Stimulated activated effector memory CD8-positive, alpha-beta T cell treated with anti-CD3 and anti-CD28 coated beads, Interleukin-12 subunit alpha, Interleukin-12 subunit beta, amount 100 ng/mL, for 72 hours (primary cell): ENCODE measurements at places on chromosomes 3 and 15.

- no peak for DNase-seq
Measured at GRCh38 chr15:87293031-87293430, 963.5 kb downstream of the NTRK3 start.

- DNase-seq, result no peak
Measured at GRCh38 chr3:141291559-141292355, 60.1 kb downstream of the PXYLP1 start.

DNA sequence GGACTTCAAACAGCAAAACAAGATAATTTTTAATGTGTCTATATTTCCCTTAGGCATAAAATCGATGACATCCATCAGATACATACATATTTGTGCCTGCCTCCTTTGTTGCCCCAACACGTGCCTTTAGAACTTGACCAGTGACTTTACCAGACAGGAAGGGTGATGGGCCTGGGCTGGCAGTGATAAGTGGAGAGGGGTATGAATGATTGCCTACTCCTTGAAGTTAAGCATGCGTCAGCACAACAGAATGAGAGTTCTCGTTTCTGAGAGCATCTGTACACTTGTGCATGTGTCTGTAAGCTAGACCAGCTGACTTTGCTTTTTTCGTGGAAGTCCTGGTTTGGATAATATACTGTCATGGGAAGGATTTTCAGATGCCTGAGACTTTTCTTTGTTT is 54.9 kb upstream of the COL6A6 start:
- no peak for DNase-seq

- DNase-seq, result no peak
Measured at GRCh38 chr3:99545941-99546580, 92.3 kb upstream of the COL8A1 start.

GRCh38 chr3:120473389-120473788 is 22.6 kb upstream of the FSTL1 start:
- DNase-seq, result no peak

- peak; percentile 45 for DNase-seq
Measured at GRCh38 chr3:112931736-112932521, 43.0 kb downstream of the CD200R1 start.

DNA sequence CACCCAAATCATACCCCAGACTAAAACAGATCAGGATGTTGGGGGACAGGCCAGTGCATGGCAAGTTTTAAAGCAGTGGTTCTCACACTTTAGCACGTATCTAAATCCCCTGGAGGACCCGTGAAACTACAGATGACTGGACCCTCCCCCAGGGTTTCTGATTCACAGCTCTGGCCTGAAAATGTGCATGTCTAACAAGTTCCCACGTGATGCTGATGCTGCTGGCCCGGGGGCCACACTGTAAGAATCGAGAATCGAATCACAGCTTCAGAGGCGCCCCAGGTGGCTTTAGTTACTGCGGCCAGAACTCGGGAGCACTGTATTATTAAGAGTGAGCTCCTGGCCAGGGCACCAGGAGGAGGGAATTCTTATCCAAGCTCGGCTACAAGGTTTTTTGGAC is 11.6 kb downstream of the ADAMTS17 start:
- no peak for DNase-seq

DNA sequence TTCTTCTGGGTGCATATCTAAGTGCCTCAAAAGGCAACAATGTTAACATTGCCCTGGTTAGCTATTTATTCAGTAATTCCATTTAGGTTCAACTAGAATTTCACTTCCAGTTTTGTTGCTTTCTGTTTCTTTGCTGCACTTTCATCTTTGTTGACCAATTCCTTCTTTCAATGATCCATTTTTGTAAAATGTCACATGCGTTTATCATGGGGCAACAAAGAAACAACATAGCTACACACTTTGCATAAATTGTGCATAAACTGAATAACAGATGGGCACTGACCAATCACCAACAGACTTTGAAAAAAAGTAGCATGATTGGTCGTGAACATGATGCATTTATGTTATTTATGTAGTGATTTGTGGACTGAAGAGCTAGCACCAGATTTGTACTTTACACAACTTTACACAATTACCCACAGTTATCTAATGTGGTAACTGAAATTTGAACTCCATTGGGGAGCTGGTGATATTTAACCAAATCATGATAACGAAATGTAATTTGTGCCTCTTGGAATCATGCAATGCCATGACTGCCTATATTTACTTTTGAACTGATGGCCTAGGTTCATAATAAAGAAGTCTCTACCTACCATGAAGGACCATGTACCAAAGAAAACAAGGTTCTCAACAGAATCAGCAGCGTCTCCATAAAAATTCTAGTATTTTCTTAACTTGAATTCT is 7.1 kb upstream of the CPOX start:
- DNase-seq, result no peak

DNA sequence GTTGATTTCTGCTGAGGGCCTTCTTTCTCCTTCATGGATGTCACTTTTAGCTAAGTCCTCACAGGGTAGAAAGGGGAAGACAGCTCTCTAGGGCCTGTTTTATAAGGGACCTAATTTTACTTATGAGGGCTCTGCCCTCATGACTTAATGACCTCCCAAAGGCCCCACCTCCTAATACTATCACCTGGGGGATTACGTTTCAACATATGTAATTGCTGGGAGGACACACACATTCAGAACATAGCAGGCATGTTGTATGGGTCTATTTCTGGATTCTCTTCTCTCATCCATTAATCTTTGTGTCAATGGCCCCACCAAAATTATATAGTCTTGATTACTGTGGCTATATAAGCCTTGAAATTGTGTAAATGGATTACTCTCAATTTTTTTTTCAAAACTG is 255.0 kb downstream of the CLSTN2 start:
- no peak for DNase-seq

DNA sequence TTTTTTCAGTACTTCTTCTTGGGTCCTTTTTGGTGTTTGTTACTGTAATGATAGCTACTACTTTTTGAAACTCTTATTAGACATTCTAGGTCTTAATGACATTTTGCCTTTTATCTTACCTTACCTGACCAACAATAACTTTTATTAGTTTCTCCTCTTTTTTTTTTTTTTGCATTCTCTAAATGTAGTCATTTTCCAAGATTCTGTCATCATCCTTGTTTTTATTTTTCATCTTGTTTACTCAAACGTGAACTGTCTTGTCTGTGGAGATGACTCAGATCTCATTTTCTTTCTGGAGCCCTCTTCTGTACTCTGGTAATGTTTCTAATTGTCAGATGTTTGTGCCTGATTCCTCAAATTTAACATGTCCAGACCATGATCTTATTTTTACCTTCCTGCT is 2.9 kb downstream of the ABHD5 start:
- DNase-seq, result no peak

- DNase-seq, result no peak
Measured at GRCh38 chr3:1228289-1228688, 135.5 kb downstream of the CNTN6 start.

- peak; percentile 98 for DNase-seq
Measured at GRCh38 chr3:120093911-120094775, at the start of gene GSK3B. Gene GSK3B, minus strand, starts transcription at chr3:120094447. Its CDS starts 1,013 bp downstream, at chr3:120093434.

GRCh38 chr3:192550356-192550755 is 177.0 kb downstream of the FGF12 start:
- DNase-seq, result no peak

DNA sequence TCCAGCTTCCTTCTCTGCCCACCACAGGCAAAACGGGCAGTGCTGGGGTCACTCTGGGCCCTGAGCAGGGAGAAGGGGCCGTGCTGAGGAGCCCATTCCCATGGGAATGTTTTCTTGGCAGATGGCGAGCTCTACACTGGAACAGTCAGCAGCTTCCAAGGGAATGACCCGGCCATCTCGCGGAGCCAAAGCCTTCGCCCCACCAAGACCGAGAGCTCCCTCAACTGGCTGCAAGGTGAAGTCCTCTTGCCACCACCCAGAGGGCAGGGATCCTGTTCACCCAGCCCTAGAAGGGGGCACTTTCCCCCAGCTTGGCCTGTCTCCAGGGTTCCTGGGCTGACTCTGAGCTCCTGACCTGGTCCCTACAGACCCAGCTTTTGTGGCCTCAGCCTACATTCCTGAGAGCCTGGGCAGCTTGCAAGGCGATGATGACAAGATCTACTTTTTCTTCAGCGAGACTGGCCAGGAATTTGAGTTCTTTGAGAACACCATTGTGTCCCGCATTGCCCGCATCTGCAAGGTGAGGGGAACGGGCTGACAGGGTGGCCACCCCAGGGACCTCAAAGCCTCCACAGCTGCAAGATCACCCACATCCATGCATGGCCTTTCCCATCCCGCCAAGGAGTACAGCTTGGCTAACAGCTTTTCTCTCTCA is 12.4 kb downstream of the CIB1 start:
- DNase-seq, result no peak

DNA sequence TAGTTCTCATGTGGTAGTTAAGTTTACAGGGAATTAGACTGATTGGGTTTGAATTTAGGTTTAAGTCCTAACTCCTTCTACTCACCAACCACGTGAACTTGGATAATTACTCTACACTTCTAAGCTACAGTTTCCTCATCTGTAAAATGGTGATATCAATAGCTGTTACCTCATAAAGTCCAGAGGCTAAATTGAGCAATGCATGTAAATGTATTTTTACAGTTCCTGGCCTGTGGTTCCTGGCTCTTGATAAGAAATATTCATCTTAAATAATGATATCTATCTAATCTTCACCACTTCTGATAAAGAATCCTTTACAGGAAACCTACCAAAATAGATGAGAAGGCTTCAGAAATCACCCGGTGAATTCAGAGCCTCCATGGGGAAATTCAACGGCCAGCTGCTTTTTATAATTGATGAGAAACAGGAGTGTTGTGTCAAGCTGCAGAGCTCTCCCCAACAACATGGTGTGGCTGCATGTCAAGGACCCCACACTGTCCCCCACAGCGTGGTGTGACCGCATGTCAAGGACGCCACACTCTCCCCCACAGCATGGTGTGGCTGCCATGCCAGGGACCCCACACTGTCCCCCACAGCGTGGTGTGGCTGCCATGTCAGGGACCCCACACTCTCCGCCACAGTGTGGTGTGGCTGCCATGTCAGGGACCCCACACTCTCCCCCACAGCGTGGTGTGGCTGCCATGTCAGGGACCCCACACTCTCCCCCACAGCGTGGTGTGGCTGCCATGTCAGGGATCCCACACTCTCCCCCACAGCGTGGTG is 80.8 kb upstream of the PEX5L start:
- DNase-seq, result no peak

GRCh38 chr3:31959951-31960792 is 20.9 kb downstream of the OSBPL10 start:
- no peak for DNase-seq

- no peak for DNase-seq
Measured at GRCh38 chr3:184050217-184050847, 2.5 kb upstream of the HTR3C start.

DNA sequence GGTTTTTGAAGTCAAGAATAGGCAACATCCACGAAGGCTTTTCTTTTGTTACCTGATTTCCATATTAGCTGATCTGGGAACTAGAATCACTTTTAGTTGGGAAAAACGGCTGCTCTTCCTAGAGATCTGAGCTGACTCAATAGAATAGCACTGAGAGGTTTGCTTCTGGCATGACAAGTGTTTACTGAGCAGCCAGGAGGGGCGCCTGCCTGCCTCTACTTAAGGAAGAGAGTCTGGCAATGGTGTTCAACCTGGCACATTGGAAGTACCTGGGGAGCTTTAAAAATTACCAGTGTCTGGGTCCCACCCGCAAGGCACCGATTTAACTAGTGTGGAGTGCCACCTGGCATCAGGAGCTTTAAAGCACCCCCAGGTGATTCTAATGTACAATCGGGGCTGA is 34.4 kb downstream of the FAM43A start:
- DNase-seq, result no peak

GRCh38 chr3:67941433-67942030 is 287.1 kb upstream of the SUCLG2 start:
- no peak for DNase-seq

DNA sequence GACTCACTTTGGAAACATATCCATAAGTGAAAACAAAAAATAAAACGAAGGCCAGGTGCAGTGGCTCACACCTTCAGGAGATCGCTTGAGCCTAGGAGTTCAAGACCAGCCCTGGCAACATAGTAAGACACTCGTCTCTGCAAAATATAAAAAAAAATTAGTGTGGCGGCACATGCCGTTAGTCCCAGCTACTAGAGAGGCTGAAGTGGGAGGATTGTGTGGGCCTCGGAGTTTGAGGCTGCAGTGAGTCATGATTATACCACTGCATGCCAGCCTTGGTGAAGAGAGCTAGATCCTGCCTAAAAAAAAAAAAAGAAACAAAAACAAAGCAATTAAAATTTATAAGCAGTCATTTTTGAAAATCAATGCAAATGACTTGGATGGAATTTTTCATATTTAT is 54.7 kb upstream of the NANOGP8 start:
- no peak for DNase-seq

DNA sequence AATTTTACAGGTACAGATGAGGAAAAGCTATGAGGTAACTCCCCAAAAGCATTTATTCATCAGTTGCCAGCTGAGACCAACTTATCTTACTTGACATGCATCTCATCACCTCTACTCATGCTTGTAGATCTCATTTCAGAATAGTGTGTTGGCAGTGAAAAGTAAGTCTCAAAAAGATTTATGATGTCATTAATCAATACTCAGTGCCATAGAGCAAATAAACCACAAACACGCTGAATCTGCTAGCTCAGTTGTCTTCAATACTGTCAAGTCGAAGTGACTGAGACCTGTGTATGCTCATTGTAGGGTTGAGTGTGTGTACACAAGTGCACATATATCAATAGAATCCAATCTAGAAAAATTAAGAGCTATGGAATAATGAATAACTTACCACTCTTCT is 413.5 kb downstream of the CNTN3 start:
- DNase-seq, result no peak

DNA sequence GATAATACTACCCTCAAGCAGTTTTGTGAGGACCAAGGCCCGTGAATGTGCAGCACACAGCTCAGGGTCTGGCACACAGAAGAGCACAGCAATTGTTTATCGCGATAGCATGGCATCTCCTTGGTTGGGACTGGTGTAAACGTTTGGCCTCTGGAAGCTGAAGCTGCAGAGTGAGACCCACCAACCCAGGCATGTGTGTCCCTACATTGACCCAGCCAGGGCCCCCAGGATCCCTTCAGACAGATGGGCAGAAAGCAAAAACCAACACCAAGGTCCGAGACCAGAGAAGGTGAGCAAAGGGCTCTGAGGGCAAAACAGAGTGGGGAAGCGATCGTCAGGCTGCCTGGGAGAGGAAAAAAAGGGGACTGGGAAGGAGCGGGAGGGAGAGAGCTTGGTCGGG is 12.6 kb upstream of the PSTPIP1 start:
- DNase-seq, result no peak

GRCh38 chr3:25476639-25477038 is 48.6 kb downstream of the RARB start:
- DNase-seq, result no peak

GRCh38 chr3:28243424-28244106 is 2.1 kb downstream of the CMC1 start:
- no peak for DNase-seq

- no peak for DNase-seq
Measured at GRCh38 chr15:97728791-97729190, 231.7 kb upstream of the ARRDC4 start.

DNA sequence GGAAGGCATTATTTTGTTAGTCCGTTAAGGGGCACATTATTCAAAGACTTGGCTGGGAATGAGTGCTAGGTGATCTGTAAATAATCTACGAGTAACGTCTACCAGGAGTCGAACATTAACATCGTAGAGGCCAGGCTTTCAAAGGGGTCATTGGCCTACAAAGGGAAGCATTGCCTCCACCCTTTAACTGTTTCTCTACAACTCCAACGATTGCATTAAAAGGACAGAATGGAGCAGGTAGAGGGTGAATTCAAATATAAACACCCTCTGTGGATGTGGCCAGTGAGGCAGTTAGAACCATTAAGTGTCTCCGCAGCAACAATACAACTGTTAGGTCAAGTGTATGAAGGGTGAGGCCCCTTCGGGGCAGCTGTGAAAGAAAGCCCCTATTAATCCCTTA is 126.0 kb upstream of the LMOD3 start:
- DNase-seq, result no peak

GRCh38 chr3:182384221-182384620 is 409.1 kb upstream of the ATP11B start:
- no peak for DNase-seq
